COR-L47 (cell line): ENCODE measurements at places on chromosomes 11 and 22.

- DNase-seq: no peak
These were observed 24.0 kb downstream of the ANKK1 start for GRCh38 chr11:113411536-113411935.

- DNase-seq: no peak
These were observed 5.7 kb downstream of the C11orf54 start for GRCh38 chr11:93747122-93747521.

DNA sequence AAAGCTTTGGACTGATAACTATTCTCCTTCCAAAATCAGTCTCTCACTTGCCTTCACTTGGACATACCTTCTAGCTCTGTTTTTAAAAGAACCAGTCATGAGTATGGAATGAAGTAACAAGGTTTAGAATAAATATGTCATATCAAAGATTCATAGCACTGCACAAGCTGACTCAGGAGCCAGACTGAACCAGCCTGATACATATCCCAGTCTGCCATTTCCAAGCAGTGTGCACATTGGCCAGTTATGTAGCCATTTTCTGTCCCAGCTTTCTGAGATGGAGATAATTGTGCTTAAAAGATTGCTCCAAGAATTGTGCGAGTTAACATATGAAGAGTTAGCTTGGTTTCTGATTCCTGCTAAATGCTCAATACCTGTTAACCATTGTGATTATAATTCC is 311.3 kb downstream of the C11orf87 start:
- DNase-seq: no peak

DNA sequence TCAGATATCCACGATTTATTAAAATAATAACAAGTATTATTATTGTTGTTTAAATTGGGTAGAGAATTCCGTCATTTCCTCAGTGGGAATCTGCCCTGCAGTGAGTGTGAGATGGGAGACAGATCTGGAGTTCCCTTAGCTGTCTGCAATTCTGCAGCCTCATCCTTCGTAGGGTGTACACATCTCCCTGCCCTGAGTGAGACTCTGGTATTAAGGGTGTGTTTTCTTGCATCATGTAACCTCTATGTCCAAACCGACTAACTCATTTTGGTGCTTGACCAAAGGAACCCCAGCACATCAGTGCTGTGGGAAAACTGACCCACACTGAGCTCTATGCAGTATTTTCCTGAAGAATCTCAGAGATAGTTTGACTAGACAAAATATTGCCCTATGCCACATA is 157.6 kb downstream of the LDLRAD3 start:
- no peak for DNase-seq

- DNase-seq: no peak
These were observed 426.8 kb upstream of the CADM1 start for GRCh38 chr11:115930886-115931547.

GRCh38 chr11:95230810-95231126 is 234 bp downstream of the SESN3 start:
- DNase-seq: no peak

DNA sequence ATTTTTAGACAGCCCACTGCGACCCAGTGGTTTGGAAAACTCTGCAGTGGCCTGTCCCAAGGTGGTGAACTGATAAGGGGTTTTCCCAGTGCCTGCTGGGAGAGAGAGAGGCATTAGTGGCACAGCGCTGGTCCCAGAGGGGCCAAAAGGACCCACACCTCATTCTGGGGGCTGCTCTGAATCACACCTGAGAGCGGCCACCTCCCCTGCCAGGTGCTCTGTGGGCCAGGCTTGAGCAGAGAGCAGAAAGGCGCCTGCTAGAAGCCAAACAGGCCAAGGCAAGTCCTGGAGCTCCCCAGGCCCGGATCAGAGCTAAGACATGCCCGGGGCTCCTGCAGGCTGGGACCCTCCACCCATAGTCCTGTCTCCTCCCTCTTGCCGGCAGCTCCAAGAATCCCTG is 20.9 kb downstream of the TRIM29 start:
- no peak for DNase-seq

DNA sequence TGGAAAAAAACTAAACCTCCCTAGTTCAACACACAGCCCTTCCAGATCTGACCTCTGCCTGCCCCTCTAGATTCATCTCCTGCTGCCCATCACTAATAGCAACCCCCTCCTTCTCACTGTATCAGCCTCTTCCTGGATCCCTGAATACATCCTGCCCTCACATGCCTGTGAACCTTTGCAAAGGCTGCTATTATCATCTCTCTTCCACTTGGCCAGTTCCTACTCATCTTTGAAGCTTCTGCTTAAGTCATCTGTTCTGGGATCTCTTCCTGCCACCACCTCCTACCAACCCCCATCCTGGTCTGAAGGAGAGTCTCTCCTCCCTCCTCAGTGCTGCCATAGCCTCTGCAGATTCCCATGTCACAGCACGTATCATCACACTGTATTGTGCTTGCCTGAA is 38.0 kb upstream of the AMOTL1 start:
- no peak for DNase-seq

- DNase-seq: no peak
These were observed 1067.8 kb downstream of the LRRC4C start for GRCh38 chr11:40391679-40392078.

- DNase-seq: no peak
These were observed 131.2 kb upstream of the RCN1 start for GRCh38 chr11:31959716-31960115.

- no peak for DNase-seq
These were observed 644 bp upstream of the NDUFV1 start for GRCh38 chr11:67606093-67606491.

- peak; percentile 88 for DNase-seq
These were observed 26.4 kb downstream of the LRFN4 start for GRCh38 chr11:66883016-66883965.

DNA sequence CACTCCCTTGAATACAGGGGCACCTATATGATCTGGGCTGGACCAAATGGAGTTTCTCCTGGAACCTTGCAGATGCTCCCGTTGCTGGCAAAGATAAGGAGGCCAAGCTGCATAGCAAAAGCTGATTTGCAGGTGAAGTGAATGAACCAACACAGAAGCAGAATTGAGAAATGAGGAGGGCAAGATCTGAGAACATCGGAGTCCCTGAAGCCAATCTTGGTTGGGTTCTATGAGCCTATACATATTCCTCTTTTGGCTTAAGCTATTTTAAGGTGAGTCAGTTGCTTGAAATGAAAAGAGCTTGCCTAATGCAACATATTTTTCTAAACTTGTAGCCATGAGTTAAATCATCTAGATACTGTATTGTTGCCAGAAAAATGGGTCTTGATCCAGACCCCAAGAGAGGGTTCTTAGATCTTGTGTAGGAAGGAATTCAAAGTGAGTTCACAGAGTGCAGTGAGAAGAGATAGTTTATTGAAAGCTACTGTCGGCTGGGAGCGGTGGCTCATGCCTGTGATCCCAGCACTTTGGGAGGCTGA is 23.5 kb downstream of the WEE1 start:
- no peak for DNase-seq

GRCh38 chr11:1896923-1897322 is 5.2 kb upstream of the PRR33 start:
- DNase-seq: no peak

DNA sequence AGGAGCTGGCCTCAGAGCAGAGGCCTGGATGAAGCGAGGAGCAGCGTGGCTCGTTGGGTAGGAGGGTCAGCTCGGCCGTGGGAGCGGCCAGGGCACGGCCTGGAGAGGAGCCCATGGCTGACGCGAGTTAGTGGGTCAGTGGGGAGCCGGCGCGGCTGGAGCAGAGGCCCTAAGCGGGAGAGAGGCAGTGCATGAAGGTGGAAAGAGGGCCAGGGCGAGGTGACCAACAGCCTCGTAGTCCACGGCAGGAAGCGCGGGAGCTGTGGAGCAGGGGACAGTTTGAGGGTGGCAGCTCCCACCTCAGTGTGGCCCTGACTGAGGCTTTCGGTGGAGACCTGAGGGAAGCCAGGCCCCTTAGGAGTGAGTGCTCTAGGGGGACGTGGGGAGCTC is 24.1 kb downstream of the DCPS start:
- DNase-seq: no peak

DNA sequence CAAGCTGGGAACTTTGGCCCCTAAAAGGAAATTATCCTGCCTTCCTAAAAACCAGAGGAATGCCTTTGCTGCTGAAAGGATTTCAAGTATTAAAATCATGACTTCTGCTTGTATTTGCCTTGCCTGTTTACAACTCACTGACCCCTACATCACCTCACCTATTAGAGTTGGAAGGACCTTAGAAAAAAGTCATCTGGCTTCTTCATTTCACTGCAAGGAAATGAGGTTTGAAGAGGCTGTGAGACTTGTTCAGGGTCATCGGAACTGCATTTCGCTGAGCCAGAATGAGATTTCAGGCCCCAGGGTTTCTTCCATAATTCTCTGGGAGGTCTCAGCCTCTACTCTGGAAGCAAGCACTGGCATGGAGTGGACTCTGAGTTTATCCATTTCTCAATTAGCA is 304.1 kb downstream of the BUD13 start:
- DNase-seq: no peak

- DNase-seq: no peak
These were observed 1025.0 kb downstream of the JRKL start for GRCh38 chr11:97414801-97415200.

DNA sequence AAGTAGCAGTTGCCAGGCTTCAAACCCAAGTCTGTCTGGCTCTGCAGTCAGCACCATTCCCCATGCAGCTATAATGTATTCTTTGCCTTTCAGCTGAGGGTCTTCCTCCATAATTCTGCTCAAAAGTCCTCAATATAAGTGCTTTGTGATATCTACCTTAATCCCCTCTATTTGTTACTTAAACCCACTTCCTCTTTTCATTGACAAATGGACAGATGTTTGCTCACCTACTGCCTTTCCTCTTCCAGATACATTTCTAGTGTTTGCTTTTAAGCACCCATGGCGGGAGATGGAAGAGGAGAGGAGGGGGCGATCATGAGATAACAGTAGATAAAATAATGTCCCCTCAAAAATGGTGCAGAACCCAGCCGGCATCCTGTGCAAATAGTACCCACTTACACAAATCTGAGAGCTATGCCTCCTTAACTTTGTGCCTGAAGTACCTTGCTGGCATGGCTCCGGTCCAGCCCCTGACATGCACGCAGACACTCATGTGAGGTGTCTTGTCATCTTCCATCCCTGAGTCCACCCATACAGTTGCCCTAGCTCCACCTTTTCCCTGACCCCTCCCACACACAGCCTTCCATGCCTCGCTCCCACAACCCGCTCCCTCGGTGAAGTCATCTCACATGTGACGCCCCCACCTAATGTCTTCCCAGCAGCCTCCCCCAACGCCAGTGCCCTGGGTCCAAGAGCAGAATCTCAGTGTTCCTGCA is 109.6 kb downstream of the TRIM29 start:
- no peak for DNase-seq

DNA sequence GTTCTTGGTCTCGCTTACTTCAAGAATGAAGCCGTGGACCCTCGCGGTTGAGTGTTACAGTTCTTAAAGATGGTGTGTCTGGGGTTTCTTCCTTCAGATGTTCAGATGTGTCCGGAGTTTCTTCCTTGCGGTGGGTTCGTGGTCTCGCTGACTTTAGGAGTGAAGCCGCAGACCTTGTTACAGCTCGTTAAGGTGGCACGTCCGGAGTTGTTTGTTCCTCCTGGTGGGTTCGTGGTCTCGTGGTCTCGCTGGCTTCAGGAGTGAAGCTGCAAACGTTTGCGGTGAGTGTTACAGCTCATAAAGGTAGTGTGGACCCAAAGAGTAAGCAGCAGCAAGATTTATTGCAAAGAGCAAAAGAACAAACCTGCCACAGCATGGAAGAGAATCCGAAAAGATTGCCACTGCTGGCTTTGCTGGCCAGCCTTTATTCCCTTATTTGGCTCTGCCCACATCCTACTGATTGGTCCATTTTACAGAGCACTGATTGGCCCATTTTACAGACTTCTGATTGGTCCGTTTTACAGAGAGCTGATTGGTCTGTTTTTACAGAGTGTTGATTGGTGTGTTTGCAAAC is 27.1 kb upstream of the NXPE2 start:
- DNase-seq: no peak

DNA sequence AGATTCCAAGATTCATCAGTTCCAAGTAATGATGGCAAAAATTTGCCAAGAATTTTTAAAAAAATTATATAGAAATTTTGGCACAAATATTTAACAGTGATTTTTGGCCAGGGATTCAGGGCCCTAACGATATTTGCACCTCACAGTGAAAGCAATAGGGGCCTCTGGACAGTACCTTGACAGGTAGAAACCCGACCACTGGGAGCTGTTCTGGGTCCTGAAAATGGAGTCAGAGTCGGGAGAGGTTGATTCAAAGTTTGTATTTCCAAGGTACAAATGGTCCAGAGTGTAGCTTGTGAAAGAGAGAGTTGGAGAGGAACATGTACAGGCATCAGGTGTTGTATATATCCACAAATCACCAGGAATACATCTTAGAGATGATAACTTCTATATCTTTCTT is 41.6 kb downstream of the MRGPRX2 start:
- DNase-seq: no peak

GRCh38 chr11:67309166-67309565 is 5.8 kb downstream of the SSH3 start:
- no peak for DNase-seq

DNA sequence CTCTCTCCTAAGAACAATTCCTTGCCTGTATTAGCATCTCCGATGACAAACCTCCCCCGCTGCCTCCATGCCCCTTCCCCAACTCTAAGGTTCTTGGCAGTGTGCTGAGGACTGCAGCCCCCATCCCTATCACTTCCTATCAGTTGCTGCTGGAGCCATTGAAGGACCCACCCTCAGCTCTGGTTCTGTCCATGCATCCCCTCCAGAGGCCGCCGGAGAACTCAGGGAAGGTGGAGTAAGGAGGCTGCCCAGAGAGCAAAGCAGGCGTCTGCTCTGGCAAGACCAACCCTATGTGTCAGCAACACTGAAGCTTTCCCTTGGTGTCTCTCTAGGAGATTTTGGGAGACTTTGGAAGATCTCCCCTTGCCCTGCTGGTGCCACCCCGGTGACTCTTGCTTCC is 1139.5 kb downstream of the TBC1D22A start:
- DNase-seq: no peak

DNA sequence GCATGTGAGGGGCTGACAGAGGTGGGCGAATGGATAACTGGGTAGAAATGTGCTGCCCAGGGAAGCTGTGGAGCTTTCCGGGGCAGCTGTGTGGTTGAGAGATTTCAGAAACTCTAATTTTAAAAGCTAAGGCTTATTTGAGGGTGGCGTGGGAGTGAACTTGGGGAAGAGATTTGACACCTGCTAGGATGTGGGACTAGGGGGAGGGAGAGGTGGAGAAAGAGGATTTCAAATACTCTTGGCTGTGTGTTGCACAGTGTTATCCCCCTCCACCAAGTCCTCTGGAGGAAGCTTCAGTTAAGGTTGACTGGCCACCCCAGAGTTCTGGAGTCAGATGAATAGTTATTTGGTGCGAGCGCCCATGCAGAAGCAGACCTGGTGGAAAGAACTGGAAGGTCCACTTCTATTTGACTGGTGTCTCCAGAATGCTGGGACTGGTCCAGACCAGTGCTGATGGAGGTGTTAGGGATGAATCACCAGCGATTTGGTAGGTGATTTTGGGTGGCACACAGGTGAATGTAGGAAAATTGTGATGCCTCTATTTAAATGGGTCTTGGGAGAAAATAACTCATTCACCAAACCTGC is 72.8 kb upstream of the ALX4 start:
- no peak for DNase-seq

DNA sequence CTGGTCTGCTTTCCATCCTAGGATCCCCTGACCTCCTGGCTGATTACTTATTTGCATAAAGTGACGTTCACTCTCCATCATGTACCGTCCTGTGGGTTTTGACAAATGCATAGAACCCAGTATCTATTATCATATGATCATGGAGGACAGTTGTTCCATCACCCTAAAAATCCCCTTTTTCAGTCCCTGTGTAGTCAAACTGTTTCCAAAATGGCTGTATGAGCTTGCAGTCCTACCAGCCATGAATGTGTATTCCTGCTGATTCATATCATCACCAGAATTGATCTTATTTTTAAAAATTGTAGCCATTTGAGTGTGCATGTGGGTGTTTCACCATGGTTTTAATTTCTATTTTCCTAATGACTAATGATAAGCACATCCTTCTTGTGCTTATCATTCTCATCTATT is 108.8 kb downstream of the MPPED1 start:
- DNase-seq: no peak
